NCI-H1417 treated with DMSO at 0.1 percent for 48 hours (cell line): ENCODE measurements at places on chromosomes 1 and 21.

DNA sequence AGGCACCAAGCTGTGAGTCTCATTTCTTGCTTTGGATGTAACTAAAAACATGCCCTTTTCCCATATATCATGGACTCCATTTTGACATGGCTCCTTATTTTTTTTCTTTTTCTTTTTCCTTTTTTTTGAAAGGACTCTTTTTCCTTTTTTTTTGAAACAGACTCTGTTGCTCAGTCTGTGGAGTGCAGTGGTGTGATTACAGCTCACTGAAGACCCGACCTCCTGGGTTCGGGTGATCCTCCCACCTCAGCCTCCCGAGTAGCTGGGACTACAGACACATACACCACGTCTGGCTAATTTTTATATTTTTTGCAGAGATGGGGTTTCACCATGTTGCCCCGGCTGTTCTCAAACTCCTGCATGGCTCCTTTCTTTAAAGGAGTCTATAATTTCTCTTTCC lies 10.4 kb upstream of the SYCP1 start:
- DNase-seq = no peak

DNA sequence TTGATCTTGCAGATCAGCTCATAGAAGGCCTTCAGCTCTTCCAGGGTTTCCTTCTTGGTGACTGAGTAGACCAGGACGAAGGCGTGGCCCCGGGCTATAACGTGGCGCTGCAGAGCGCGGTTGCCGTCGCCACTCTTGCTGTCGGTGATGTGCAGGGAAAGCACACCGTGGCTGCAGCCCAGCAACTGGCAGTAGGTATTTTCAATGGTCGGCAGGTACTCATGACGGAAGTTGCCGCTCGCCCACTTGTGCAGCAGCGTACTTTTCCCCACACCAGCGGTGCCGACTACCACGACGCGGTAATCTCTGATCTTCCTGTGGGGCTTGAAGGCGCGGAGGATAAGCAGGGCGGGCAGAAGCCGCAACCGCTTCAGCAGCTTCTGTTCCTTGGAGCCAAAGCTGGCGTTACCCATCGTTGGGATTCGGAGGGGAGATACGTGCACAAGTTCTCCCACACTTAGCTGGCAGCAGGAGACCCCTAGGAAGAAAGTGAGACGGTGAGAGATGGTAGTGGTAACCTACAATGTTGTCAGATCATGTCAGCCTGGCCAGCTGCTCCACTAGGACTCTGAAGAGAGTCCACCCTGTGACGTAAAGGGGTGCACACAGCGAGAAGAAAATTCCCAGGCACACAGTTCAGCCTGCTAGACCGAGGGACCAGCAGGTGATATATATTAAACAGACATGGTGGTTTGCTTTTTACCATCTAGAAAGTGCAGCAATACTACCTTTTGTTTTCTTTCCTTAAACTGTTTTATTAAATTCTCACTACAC lies 3.4 kb downstream of the DIRAS3 start:
- DNase-seq = no peak

DNA sequence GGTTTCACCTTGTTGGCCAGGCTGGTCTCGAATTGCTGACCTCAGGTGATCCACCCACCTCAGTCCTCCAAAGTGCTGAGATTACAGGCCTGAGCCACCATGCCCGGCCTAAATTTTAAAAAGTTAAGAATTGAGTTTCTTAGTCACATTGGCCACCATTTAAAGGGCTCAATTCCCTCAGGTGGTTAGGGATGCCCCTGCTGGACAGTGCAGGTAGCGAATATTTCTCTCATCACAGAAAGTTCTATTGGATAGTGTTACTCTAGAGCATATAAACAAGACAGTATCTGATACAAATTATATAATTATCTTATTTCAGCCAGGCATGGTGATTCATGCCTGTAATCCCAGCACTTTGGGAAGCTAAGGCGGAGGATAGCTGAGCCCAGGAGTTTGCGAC lies 320.2 kb downstream of the ZP4 start:
- no peak for DNase-seq

GRCh38 chr1:215603319-215603718 lies 36.2 kb downstream of the KCTD3 start:
- no peak for DNase-seq

DNA sequence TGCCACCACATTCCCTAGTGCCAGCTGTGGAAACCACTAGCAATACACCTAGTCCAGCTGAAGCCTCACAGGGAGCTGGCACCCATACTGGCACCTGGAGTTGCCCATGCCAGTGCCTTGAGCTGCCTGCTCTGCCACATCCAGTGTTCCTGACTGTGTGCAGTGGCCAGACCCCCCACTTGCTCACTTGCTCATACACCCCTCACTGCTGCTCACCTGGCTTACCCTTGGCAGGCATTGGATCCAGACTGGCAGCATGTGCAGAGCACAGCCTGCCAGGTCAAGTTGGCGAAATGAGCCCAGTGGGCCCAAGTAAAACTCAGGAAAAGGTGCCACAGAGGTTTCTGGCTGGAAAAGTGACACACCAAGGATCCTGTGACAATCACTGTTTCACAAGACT lies 1618.6 kb upstream of the PRMT6 start:
- DNase-seq = no peak

DNA sequence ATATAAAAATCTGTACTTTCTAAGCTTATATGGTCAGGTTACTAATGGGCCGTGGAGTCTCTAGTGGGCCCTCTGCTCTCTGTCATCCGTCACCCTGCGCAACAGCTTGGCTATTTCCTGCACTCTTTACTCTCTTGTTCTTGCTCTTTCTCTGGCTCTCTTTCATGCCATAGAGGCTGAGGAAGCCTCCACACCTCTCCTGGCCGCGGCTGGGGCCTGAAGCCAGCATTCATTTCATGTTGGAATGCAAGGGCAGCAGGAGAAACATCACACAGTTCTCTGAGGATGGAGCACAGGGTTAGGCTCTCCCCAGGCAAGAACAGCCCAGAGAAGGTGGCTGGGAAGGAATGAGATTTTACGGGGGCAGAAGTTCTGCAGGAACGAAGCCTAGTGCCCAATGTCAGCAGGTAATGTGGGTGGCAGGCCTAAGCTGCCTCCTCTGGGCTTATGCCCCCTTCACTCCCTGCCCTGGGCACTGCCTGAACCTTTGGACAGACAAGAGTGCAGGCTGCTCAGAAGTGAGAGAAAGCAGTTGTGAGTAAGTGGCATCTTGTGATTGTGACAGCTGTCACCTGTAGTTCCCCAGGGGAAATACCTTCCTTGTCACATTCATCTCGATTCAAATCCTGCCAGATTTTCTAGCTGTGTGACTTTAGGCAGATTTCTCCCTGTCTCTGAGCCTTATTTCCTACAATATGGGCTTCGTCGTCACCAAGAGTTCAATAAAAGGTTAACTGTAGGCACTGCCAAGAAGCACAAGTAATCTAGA lies 3.6 kb upstream of the FHAD1 start:
- no peak for DNase-seq

DNA sequence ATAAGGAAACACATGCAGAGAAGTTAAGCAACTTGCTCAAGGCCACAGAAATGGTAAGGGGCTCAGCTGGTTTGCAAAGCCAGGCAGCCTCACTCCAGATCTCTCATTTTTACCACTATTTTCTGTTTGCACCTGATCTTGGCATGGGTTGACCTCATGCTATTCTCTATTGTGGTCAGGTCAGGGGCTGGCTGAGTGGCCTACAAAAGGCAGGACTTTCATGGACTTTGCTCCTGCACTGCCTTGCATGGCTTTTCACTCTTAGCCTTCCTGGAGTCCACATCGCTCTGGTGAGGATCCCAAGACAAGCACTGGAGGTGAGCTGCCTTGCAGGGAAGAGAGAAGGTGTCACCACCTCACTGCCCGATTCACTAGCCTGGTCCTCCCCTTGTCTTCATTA lies 56.8 kb upstream of the CSF3R start:
- DNase-seq = no peak

DNA sequence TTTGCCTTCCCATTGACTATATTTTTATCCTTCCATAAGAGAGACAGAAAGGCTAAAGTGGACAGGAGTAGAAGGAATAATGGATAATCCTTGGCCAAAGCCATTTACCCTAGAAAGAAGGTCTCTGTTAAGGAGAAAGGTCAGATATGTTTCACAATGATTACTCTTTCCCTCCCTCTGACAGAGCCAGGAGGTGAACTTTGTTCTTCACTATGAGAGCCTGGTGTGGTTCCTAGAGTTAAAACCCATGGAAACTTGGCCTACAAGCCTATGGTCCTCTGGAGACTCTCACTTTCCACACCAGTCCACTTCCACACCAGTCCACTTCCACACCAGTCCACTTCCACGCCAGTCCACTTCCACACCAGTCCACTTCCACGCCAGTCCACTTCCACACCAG lies 479.9 kb upstream of the ZP4 start:
- DNase-seq = no peak

DNA sequence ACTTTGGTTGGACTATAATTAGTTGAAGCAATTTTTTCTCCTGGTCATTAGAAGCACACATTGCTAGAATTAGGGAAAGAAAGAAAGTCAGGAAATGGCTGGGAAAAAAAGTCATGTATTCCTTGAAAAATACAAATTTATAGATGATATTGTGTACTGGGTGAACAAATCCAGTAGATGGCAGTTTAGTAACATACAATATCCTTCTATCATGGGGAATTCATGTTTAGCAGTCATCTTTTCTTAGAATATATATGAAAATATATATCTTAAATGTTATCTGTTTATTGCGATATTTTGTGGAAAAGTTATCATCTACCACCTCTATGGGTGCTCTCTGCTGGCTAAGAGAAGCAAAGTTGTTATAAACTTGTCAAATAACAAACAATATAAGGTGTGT lies 13.1 kb upstream of the ZRANB2 start:
- DNase-seq = no peak

DNA sequence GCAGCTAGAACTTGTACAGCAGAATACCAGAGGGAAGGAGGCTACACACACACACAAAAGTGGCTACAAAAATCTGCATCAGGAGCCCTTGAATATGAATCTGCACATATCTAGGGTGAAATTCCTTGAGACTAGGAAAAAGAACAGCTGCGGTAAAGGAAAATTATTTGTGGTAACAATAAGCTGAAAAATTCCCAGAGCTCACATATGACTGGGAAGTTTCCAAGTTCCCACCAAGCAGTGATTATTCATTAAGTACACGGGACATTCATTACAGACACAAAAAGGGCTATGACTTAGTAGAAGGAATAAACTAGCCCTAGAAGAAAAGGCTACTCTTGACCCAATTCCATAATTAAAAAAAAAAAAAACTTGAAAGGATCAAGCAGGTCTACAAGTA lies 149.5 kb upstream of the BACE2 start:
- no peak for DNase-seq

DNA sequence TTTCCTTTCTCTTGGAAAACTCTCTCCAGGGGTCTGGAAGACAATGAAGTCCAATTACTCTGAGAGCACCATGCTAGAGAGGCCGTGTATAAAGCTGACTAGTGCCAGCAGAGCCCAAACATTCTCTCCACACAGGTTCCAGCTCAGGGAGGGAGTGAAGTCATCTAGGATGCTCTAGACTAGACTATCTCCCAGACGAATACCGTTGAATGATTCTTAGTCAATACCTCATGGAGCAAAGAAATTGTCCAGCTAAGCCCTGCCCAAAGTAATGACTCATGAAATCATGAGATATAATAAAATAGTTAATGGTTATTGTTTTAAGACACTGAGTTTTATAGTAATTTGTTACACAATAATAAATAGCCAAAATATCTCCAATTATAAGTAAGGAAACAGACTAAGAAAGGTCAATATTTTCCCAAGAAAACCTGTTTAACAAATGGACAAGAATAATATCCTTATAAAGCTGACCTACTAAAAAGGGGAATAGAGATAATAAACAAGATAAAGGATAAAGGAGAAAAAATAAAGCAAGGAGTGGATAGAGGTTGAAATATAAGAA lies 163.9 kb upstream of the LRRC7 start:
- no peak for DNase-seq

DNA sequence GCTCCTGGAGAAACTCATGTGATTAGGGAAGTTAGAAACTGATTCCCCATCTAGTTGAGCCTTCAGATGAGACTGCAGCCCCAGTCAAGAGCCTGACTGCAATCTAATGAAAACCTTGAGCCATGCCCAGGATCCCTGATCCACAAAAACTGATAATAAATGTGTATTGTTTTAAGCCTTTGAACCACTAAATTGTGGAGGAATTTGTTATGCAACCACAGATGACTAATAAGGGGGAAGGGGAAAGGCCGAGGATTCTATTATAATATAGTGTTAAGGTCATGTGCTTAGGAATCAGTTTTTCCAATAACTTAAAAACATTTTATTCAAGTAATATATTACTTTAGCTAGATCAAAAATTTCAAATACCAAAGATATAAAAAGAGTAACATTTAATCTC lies 52.8 kb upstream of the USP25 start:
- no peak for DNase-seq

- DNase-seq = no peak
These were observed 45.5 kb downstream of the DHRS3 start for GRCh38 chr1:12572522-12572921.

DNA sequence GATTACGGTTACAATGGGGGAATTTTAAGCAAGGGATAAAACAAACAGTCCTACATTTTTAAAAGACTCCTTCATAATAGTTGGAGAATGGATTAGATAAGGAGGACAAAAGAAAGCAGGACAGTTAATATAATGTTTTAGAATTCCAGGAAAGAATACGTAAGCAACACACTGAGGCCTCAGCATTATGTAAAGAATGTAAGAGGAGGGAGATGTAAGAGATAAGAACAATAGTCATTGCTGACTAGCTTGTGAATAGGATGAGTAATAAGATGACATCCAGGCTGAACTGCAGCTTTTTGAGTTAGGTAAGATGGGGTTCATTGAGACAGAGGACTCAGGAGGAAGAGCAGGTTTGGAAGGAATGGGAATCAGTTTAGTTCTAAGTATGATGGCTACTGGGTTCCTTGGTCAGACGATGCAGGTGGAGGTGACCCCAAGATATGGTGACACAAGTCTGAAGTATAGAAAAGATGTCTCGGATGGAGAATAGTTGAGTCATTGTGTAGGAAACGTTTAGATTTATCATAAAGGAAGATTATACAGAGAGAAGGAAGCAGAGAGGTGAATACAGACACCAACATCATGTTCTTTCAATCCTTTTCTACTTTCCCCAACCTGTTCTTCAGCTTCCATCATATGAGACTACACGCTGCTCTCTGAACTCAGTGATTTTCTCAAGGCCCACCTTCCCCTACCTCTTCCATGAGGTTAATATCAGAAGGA lies 372.8 kb downstream of the PTBP2 start:
- DNase-seq = no peak

- no peak for DNase-seq
These were observed 10.0 kb upstream of the RASSF5 start for GRCh38 chr1:206497363-206497762.
